ENCODE measurements at places on chromosomes 16 and 17.

DNA sequence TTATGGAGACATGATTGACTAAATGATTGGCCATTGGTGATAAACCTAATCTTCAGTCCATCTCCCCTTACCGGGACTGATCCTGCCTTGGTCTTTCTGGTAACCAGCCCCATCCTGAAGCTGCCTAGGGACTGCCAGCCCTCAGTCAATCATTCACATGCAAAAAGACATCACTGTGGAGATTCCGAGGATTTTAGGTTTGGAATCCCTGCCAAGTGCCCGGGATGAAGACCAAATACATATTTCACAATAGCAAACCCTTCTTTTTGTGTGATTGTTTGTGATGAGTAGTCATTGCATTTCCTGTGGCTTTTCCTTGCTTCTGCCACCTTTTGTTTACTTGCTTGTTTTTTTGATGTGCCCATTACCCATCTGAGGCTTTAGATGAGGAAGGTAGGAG is 44.0 kb downstream of the EPN2 start:
- DNase-seq: no peak

- no peak for DNase-seq
These were observed 96.0 kb downstream of the TOX3 start for GRCh38 chr16:52450916-52451315.

GRCh38 chr17:81460856-81461460 is 51.6 kb downstream of the ACTG1 start:
- DNase-seq: no peak

DNA sequence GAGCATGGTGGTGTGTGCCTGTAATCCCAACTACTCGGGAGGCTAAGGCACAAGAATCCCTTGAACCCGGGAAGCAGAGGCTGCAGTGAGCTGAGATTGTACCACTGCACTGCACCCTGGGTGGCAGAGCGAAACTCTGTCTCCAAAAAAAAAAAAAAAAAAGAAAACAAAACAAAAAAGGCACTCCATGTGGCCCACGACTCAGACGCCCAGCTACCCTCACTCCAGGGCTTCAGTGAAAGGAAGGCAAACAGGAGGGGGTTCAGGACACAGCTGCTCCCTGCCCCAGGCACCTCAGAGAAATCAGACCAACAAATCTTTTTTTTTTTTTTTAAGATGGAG is 91.7 kb downstream of the LITAF start:
- DNase-seq: no peak

DNA sequence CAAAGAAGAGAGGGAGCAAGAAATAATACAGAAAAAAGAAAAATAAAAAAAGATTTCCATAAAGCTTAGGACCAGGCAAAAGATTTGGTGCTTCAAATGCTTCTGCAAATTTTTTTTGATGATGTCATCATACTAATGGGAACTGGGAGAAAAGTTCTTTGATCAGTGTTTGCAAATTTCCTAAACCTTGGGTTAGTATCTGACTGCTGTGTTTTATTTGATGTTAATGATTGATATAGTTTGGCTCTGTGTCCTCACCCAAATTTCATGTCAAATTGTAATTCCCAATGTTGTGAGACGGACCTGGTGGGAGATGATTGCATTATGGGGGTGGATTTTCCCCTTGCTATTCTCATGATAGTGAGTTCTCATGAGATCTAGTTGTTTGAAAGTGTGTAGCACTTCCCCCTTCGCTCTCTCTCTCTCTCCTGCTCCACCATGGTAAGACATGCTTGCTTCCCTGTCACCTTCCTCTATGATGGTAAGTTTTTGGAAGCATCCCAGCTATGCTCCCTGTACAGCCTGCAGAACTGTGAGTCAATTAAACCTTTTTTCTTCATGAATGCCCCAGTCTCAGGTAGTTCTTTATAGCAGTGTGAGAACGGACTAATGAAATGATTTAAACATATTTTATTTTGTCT is 72.6 kb downstream of the TMEM100 start:
- no peak for DNase-seq

DNA sequence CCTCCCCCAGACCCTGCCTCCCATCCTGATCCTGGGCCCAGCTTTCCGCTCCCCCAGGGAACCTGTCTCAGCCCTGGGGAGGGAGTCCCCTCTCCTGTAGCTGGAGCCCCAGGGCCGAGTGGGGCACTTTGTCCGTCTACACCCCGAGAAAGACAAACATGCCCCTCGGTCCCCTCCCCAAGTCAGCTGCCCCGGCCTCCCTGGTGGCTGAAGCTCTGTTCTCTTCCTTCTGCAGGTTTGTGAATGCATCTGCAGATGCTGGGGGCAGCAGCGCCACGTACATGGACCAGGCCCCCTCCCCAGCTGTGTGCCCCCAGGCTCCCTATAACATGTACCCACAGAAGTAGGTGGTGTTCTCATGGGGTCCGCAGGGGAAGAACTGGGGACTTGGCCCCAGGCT is 20.8 kb downstream of the STAT5A start:
- DNase-seq: no peak

DNA sequence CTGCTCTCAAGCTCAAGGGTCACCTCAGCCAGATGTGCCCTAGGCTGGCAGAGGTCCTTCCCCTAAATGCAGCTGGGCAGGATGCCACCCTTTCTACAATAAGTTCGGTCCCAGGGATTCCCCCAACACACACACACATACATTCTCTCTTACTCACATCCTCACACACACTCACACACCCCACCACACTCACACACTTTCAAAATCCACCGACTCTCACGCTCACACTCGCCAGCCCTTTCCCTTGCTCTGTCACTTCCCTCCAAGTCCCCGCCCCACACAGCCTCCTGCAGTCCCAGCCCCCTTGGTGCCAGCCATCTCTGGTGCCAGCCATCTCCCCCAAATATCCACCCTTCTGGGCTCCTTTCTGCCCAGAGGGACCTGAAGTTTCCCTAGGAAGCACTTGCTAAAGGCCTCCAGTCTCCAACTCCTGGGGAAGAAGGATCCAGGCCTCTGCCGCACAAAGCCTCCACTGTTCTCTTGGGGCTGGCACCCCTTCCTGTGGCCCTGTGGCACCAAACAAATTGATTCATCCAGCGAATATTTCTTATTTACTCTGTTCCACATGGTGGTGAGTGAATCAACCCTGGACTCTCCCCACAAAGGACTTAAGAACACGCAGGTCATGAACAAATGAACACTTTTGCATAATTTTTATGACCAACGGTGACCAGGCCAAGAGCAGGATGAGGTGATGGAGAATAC is 3.8 kb upstream of the USP36 start:
- DNase-seq: peak; percentile 55
